ENCODE measurements at places on chromosomes 16 and 17.

DNA sequence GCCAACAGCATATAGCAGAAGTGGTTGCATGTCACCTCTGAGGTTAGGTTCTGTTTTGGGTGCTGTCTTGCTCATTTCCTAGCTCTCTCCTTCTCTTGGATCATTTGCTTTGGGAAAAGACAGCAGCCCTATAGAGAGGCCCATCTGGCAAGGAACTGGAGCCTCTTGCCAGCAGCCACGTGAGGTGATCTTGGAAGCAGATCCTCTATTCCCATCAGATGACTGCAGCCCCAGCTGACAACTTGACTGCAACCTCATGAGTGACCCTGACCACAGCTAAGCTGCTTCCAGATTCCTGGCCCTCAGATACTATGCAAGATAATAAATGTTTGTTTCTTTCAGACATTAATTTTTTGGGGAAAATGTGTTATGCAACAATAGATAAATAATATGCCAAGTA, 213.3 kb upstream of the HS3ST4 start:
- no peak overlapping the region for H3K4me3 ChIP-seq
- no peaks in the 10 kb centered on the region for H3K27me3 ChIP-seq
- H3K27ac ChIP-seq = no peak overlapping the region
- H3K36me3 ChIP-seq = no peaks in the 10 kb centered on the region

DNA sequence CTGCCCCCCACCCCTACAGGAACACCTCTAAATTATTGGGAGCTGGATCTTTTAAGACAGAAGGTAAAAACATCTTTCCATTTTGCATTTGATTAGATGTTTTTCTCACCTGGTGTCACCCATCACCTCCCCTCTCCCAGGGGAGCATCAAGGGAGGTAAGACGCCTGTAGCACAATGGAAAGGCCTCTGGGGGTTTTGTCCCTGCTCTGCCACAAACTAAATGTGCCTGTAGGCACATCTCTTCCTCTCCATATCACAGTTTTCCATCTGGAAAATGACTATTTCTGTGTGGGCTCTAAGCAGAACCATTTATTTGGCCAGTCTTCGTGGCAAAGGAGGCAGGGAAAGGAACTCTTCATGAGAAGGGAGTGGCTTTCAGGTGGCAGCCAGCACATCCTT, 76.6 kb downstream of the GNAO1 start:
- DNase-seq = no peak
- no peaks in the 10 kb centered on the region for H3K4me1 ChIP-seq
- H3K36me3 ChIP-seq = no peaks in the 10 kb centered on the region
- no peaks in the 10 kb centered on the region for H3K27me3 ChIP-seq
- no peak overlapping the region for H3K27ac ChIP-seq

GRCh38 chr17:10156599-10156947, 41.8 kb downstream of the GAS7 start:
- no peak for DNase-seq
- no peaks in the 10 kb centered on the region for H3K36me3 ChIP-seq
- no peaks in the 10 kb centered on the region for H3K27me3 ChIP-seq
- no peaks in the 10 kb centered on the region for H3K4me1 ChIP-seq
- no peak overlapping the region for H3K27ac ChIP-seq
- no peak overlapping the region for H3K4me3 ChIP-seq

DNA sequence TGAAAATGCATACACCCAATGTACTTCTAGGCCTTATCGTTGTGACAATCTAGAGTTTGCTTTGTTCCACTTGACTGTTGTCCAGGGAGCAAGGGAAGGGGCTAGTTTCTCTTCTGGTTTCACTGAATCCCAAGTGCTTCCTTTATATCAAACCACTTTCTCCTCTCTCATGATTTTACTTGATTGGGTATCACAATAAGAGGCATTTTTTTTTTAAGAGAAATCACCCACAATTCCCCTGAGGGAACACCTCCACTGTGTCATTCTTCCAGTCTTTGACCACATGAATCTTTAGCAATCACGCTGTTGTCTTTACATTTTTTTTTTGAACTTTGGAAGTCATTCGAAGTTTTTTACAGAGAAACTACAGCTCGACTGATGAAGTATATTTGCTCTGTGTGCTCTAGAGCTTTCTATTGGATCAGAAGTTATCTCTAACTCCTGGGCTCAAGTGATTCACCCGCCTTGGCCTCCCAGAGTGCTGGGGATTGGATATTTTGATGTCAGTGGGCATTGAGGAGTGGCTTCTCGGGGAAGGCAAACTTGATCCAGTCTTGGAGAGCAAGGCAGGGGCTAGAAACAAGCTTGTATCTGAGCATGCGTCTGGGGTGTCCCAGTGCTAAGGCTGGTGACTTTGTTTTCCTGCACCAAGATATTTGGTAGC, 3.0 kb downstream of the CDH1 start:
- no peaks in the 10 kb centered on the region for H3K4me1 ChIP-seq
- H3K27me3 ChIP-seq = no peaks in the 10 kb centered on the region
- DNase-seq = no peak
- H3K4me3 ChIP-seq = no peak overlapping the region
- no peaks in the 10 kb centered on the region for H3K36me3 ChIP-seq

DNA sequence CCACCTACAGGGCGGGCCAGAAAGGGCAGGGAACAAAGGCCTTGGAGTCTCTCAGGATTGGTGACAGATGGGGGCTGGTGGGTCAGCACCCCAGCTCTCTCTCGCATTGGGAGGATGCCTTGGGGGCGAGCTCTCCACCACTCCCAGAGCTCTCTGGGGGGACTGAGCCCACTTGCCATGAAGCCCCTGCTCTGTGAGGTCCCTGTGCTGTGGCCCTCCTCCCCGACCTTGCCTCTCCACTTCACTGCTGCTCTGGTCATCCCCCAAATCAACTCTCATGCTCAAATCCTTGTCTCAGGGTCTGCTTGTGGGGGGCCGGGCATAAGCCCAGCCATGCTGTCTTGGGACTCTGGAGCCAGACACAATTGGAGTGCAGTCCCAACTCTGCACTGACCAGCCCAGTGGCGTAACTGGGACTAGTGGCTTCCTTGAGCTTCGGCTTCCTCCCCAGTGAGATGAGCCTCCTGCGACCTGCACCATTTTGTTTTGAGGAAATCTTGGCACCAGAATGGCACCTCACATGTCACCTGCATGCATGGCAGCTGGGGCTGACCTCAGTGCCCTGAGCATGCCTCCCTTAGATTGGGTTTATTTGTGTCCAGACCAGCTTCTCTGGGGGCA, 184.5 kb downstream of the IRF8 start:
- H3K27me3 ChIP-seq = peaks cover 38% of the 10 kb centered on the region
- H3K4me3 ChIP-seq = no peak overlapping the region
- DNase-seq = no peak
- H3K36me3 ChIP-seq = no peaks in the 10 kb centered on the region

DNA sequence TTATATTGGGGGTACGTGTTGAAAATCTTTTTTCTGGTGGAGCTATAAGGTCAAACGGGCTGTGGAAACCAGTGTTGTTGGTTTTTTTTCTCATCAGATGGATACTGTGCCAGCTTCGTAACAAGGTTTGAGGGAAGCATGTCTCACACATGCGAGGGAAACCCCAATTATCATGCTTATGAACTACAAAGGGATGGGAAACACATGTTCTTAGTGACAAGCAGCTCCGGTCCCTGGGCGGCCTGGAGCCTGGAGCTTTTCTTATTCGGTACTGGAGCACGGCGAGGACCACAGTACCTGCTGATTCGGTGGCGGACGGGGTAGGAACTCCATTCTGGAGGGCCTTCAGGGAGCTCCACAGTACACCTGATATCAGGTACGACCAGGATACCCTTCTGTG, 12.5 kb downstream of the SLC43A2 start:
- H3K27ac ChIP-seq = no peak overlapping the region
- no peaks in the 10 kb centered on the region for H3K27me3 ChIP-seq
- no peaks in the 10 kb centered on the region for H3K4me1 ChIP-seq
- DNase-seq = no peak
- H3K36me3 ChIP-seq = no peaks in the 10 kb centered on the region

- H3K4me3 ChIP-seq = no peak overlapping the region
- no peak overlapping the region for H3K27ac ChIP-seq
- DNase-seq = no peak
- no peaks in the 10 kb centered on the region for H3K27me3 ChIP-seq
Observed at GRCh38 chr17:48152289-48152688, 44.7 kb downstream of the SNX11 start.

DNA sequence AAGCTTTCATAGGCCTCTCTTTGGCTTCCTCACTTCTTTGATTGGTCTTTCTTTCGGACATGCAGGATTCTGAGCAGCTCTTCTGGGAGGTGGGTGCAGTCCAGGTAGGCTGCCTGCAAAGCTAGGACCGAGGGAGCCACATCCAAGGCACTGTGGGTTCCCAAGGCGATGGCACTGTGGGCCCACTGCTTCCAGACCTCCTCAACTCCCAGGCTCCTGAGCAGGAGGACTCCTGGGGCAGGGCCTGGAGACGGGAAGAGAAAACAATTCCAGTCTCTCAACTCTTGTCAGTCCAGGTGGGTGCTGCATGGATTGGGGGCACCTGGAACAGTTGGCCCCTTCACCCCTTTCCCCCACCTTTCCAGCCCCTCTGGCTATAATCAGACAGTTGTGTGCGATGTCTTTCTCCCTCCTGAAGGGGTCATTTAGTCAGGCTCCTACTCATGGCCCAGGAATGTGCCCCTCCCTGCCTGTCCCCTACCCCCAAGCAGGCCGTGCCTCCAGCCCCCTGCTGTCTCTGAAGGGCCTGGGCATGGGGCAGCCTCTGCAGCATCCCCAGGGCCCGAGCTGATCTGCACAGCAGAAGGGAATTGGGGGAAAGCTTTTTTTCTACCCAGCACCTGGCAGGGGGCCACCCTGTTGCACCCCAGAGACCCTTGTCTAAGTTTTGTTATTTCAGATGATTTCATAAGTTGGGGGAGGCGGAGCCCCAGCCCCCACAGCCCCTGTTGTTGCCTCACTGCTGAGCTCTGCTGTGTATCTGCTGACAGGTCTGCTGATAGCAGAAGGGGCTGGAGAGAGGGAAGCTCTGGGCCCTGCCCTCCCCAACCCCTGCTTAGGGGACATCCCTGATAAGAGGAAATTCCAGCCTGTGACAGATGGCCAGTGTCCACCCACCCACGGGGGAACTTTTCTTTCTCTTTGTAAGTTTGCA, 330.3 kb downstream of the SEC14L1 start:
- no peaks in the 10 kb centered on the region for H3K27me3 ChIP-seq
- peak overlapping the region; percentile 45 for H3K27ac ChIP-seq
- H3K4me3 ChIP-seq = no peak overlapping the region
- H3K36me3 ChIP-seq = no peaks in the 10 kb centered on the region
- peaks cover 29% of the 10 kb centered on the region for H3K4me1 ChIP-seq

All from MM.1S (cell line).